ENCODE measurements at places on chromosomes 12 and 14.

- no peak for DNase-seq
Observed at GRCh38 chr14:88521818-88522217, 33.0 kb downstream of the PTPN21 start.

DNA sequence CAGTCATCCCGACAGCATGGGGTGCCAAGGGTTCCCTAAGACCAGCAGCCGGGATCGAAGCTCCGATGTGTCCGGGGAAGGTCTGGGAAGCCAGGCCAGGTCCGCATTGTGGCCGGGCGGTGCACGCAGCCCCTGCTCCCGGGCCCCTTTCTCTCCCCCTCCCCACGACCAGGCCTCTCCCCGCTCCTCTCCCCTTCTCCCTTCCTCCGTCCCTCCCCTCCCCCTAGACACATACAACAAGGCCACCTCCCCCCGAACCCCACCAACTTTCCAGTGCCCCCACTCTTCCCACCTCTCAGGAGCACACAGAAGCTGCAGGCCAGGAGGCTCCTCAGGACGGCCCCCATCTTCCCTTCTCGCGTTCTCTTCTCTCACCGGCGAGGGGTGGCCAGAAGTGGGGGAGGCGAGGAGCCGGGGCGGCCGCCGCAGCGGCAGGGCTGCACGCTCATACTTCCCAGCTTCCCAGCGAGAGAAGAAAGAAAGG lies 413 bp downstream of the LRP6 start:
- DNase-seq, result no peak

- no peak for DNase-seq
Observed at GRCh38 chr12:47781479-47782371, 8.7 kb downstream of the SLC48A1 start.

GRCh38 chr12:6265038-6265405 lies 45.5 kb upstream of the PLEKHG6 start:
- DNase-seq, result no peak

- no peak for DNase-seq
Observed at GRCh38 chr12:8577879-8578278, 34.8 kb downstream of the AICDA start.

DNA sequence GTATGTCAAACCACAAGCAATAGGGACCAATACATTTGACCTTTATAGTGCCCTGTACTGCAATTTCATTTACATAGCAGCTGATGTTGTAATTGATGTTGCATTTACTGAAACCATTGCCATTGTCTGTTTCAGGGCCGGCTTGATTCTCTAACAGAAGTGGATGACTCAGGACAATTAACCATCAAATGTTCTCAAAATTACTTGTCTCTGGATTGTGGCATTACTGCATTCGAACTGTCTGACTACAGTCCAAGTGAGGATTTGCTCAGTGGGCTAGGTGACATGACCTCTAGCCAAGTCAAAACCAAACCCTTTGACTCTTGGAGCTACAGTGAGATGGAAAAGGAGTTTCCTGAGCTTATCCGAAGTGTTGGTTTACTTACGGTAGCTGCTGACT lies 216.0 kb downstream of the AKAP6 start:
- DNase-seq, result no peak

GRCh38 chr12:101642115-101643067 lies 47.6 kb downstream of the MYBPC1 start:
- no peak for DNase-seq

GRCh38 chr12:6928022-6928702 lies 403 bp downstream of the ATN1 start:
- DNase-seq, result no peak

- no peak for DNase-seq
Observed at GRCh38 chr12:6553051-6553868, 2.6 kb downstream of the IFFO1 start.

GRCh38 chr14:47040550-47040949 lies 389.0 kb upstream of the RPL10L start:
- no peak for DNase-seq

- no peak for DNase-seq
Observed at GRCh38 chr12:109946913-109947312, 46.8 kb downstream of the TCHP start.

All from T-cell (primary cell).